ENCODE measurements at places on chromosomes 7 and 10.

GRCh38 chr10:35307297-35307696 lies 29.0 kb upstream of the CCNY start:
- no peak for DNase-seq

GRCh38 chr10:99700649-99701048 lies 31.3 kb downstream of the COX15 start:
- no peak for DNase-seq

DNA sequence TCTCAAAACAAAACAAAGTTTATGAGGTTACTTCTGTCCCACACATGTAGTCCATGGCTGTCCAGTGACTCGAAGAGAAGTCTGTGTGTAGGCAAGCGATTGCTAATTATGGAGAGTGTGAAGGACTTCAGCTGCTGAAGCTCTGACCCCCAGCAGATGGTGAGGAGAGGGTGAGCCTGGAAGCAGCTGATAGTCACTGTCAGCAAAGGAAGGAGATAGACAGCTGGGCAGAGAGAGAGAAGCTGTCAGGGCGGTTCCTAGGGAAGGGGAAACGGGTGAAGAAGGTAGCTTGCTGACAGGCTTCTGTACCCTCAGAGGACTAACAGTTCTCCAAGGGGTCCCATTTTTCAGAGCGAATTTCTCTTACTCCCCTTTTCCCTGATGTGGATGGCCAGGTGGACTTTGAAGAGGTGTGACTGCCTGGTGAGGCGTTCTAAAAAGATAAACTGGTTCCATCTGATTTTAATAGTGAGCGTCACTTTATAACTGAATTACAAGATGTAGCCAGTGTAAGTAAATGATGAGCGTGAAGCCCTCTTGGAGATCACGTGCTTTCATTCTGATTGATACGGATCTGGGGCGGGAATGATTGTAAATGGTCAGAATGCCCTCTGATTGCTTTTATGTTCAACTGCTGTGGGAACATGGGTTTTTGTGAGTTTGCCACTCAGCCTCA lies 12.1 kb downstream of the ZSCAN21 start:
- no peak for DNase-seq

- DNase-seq, result no peak
Measured at GRCh38 chr7:39211581-39211980, 233.9 kb downstream of the POU6F2 start.

DNA sequence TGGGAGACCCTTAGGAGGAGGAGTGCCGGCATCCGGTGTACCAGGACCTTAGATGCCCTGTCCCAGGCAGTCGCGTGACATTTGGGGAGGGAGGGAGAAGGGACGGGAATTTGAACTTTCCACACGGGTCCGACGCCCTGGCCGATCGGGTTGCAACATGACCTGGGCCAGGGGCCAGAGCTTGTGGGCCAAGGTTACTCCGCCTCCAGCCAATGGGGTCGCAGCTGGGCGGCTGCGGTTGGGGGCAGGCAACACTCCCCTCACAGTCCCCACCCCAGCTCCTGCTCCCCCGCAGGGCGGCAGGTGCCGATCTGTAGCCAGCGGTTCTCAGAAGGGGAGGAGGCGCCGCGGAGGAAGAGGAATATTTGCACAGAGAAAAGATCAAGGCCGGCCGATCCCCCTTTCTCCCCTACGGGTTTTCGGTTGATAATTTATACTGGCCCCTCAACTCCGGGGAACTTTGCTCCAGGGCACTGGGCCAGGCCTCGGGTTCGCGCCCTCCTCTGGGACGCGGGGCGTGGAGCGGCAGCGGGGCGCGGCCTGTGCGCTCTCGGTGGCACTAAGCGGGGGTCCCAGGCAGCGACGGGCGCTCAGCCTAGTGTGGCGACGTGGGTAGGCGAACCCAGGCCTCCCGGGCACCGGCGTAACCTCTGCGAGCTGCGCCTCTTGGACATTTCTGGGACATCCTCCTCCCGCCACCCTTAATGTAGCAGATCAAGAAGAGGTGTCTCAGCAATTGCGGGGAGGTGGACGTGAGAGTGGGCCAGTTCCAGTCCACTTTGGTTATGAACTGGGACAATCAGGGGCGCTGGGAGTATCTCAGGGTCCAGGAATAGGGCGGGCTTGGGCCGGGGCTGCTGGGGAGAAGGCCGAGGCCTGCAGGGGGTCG lies 1.2 kb downstream of the MLXIPL start:
- no peak for DNase-seq

GRCh38 chr7:42144604-42145003 lies 92.4 kb downstream of the GLI3 start:
- DNase-seq, result no peak

DNA sequence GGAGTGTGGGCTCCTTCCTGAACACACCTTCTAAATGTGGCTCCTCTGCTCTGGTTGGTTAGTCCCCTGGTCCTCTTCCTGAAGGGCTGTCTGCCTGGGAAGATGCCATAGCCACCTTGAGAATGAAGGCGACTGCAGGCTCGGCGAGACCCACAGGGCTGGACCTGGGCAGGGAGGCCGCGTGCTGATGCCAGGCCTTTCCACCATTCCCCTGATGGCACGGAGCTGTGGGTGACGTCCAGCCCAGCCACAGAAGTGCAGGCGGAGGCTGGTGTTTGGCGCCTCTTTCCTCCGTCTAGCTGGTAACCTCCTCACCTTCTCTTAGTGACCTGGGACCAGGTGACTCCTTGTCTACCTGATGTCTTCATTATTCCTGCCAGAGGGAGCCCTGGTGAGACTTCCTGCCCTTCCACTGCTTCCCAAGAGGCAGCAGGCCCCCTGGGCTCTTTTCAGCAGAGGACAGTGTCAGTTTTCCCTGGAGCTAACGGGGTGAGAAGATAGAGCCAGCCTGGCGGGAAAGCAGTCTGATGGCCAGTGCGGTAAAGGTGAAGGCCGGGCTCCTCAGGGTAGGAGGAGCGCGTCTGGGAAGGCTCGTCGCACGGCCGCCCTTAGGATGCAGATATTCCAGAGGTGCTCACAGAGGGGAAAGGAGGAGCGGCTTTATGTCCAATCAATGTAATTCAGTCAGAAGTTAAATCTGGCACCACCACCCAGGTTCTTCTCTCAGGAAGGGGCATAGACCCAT lies 34.9 kb downstream of the GBX1 start:
- no peak for DNase-seq

- DNase-seq, result no peak
Measured at GRCh38 chr7:34488766-34489165, 169.3 kb upstream of the NPSR1 start.

- no peak for DNase-seq
Measured at GRCh38 chr10:18549105-18549504, 102.3 kb downstream of the NSUN6 start.

DNA sequence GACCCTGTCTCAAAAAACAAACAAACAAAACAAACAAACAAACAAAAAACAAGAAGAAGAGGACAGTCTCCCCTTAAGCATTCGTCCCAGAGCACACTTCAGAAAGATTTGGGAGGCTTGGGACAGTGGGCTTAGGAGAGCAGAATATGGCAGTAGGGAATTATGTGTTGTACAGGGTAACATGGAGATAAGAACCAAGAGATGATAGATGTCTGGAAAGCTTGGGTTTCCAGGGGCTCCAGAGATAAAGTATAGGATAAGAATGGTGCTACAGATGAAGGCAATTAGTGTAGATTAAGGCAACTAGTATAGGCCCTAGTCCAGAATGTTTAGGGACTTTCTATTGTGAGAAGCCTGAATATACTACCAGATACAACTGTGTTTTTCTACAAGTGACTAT lies 934.9 kb upstream of the AUTS2 start:
- DNase-seq, result no peak

DNA sequence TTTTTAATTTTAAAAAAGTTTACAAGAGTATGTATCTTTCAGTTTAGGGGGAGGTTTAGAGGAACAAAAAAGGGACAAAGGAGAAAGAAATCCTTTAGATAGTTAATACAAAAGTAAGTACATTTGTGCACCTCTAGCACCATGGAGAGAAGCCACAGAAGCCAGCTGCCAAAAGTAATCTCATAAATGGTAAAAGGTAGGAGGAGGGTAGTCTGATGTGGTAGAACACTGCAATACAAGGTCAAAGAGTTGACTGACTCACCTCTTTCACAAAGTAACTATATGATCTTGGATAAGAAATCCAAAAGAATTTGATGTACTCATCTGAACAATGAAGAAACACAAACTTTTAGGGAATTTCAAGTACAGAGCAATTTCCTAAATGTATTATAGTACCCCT lies 68.1 kb downstream of the CNOT4 start:
- no peak for DNase-seq

DNA sequence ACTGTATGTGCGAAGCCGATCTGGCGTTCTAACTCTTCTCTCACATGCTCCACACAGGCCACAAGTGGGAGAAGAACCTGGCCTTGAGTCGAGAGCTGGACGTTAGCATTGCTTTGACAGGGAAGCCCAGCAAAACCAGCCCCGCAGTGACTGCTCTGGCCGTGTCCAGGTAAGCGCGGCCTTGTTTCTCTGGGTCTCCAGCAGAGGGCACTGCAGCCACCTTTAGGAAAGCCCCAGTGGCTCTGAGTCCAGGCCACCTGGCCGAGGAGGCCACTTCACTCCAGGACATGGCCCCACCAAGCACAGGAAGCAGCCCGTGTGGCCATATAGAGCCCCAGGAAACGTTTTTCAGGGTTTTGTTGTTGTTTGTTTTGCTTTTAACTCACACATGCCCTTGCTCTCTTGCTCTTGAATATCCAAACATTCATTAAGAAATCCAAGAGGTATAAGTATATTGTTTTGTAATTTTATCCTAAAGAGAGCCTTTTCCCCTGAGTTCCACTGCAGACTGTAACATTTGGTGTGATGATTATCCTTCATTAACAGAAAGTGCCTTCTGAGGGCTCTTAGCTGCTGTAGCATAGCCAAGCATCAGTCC lies 41.8 kb upstream of the LRRC18 start:
- peak; percentile 35 for DNase-seq

DNA sequence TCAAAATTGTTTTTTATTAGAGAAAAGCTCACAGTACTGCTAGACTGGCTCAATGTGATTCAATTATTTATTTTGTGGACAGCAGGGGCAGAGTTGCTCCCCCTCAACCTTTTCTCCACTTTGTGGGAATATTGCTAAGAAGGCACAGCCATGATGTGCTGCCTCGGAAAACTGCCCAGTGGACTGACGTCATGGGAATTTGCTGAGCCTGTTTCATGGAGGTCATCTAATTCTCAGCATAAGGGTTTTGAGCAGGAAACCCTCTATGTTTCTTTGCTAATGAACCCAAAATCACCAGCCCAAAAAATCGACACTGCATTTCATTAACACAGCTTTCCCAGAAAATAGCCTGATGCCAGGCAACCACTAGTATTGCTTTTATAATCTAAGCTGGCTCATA lies 228.8 kb upstream of the FAM3C start:
- peak; percentile 51 for DNase-seq

DNA sequence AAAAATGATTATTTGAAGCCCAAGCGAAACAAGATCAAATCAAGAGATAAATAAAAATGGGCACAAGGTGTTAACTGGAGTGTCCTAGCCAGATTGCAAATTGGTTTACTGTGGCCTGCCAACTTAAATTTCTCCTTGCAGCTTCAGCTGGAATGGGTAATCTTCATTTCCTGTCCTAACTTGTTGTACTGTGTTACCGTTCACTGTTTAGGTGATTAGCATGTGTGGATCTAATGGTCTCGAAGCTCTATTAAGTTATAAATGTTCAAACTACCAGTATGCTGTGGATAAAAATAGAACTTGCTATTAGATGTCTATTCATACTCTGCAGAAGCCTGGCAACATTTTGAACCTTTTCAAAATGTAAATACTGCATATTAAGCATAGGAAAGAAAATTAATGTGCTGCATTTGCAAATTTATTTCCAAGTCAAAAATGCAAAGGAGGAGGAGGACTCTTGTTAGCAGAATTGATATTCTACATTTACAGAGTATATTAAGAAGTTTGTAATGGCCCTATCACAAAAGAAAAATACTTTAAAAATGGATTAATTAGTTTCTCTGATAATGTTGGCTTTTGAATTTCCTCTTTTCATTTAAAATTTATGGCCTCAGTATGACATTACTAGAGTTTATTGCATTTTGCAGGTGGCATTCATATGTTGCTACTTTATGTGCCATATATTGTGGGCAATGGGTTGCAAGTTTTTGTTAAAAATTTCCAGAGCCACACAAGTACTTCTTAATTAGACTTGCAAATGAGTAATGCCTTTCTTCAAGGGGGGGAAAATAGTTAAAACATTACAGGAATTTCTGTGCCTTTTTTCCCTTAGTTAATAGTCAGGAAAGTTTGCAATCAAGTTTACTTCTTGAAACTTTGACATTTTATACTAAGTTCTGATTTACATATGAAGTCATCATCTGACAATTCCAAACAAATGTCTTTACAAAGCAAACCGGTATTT lies 92.1 kb downstream of the CABCOCO1 start:
- DNase-seq, result no peak

GRCh38 chr7:71130031-71130679 lies 1.8 kb upstream of the GALNT17 start:
- DNase-seq, result no peak

DNA sequence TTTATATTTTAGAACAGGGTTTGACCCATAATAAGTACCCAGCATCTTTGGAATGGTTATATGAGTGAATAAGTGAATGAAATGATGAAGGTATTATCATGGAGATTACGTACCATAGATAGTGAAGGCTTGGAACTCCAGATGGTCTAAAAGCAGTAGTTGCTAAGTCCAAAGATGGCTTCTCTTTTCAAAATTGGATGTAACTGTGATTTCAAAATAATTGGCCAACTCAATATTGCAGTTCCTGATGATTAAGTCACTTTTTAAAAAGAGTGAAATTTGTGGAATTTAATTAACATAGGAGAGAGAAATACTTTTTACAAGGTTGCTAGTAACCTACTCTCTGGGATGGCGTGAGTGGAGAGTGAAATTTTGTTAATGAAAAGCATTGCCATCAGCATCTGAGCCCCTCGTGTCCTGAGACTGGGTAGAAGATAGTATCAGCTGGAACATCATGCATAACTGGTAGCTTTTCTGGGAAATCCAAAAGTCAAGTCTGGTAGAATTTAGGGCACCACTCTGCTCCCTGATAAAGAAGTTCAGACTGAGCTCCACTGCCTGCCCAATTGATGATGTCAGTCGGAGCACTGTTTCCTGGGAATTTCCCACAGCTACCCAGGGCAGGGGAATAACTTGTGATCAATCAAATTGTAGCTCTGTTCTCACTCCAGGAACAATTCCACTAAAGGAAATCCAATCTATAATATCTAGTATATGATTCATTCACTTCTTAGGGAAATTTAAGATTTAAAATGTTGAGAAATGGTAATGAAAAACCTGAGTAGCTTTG lies 3.2 kb downstream of the GPR141 start:
- no peak for DNase-seq

- no peak for DNase-seq
Measured at GRCh38 chr10:32577448-32577847, 131.5 kb downstream of the CCDC7 start.

GRCh38 chr10:10676972-10677371 lies 340.7 kb upstream of the CELF2 start:
- no peak for DNase-seq

All from globus pallidus (tissue), 1 donor.